AG20443 (cell line): ENCODE measurements at places on chromosomes 13 and 19.

DNA sequence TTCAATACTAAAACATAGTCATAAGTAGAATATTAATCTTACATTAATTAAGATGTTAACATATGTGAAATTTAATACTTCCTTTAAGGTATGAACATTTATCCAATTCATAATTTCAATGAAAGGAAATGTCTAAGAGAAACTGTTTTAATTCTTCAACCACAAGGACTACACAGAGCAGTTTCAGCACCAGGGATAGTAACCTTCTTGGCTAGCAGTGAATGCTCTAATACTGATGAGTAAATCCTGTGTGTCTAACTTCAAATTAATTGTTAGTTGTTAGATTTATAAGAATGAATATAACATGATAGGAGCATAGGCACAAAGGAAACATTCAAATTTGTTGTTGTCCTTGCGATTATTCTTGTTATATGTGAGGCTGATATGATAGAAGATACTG is 15.6 kb upstream of the NBEA start:
- DNase-seq = peak; percentile 16

DNA sequence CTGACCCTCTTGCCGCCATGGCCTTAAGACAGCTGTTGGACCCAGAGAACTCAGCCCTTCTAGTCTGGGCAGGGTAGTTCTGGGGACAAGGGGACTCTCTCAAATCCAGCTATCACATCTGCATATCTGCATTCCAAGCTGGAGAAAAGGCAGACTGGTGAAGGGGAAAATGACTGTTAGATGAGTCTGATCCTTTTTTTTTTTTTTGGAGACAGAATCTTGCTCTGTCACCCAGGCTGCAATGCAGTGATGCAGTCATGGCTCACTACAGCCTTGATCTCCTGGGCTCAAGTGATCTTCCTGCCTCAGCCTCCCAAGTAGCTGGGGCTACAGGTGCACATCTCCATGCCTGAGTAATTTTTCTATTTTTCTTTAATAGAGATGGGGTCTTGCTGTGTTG is 114.3 kb downstream of the SIPA1L3 start:
- no peak for DNase-seq

DNA sequence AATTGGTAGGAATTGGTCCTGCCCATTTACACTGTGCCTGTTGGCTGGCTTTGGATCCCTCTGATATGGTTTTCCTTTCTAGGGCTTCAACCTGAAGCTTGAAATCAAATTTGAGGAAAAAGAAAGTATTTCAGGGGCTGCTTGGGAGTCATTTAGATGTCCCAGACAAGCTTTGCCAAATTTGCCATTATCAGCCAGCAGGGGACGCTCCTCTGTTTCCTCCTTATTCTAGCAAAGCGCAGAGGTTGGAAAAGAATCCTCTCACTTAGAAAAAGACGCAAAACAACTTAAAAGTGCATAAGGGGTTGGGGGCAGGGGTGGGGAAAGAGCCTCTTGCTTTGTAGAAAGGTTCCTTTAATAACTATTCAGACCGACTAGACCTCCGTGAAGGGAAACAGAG is 1211.1 kb upstream of the PCDH20 start:
- DNase-seq = no peak

GRCh38 chr19:459724-460511 is 915 bp downstream of the SHC2 start:
- peak; percentile 67 for DNase-seq

- DNase-seq = no peak
Measured at GRCh38 chr19:746956-747355, 4.0 kb upstream of the MISP start.

DNA sequence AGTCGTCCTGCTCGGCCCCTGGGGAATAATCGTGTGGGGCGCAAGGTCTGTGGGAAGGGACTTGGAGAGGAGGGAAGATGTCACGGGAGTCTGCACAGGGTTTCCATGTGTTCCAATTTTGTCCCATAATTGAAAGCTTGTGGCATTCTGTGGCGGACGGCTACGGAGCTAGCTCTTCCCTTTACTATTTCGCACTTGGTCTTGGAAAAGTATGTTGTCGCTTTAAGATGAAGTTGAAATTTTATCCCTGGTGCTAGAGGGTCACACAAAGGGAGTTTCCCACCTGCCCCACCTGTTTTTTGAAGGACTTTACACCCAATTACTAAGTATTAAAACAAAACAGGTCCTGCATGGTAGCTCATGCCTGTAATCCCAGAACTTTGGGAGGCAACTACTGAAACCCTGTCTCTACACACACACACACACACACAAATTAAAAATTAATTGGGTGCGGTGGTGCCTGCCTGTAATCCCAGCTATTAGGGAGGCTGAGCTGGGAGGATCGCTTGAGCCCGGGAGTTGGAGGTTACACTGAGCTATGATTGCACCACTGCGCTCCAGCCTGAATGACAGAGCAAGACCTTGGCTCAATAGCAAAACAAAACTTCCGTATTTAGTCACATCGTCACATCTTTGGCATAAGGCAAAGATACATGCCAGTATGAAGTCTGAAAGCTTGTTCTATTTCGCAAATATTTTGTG is 967 bp upstream of the TPT1 start:
- DNase-seq = no peak

DNA sequence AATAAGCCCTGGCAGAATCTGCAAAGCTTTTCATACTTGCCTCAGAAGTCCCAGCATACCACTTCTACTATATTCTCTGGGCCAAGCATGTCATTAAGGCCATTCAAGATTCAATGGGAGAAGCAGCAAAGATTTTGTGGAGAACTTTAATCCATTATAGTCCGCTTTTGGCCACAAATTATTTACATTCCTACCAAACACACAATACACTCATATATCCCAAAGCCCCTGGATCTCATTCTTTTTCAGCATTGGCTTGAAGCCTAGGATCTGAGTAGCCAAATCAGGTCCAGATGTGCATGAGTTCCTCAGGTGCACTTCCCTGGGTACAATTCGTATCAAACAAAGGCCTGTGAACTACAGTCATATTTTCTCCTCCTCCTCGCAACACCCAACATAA is 203.4 kb downstream of the NDFIP2 start:
- no peak for DNase-seq

- peak; percentile 14 for DNase-seq
Measured at GRCh38 chr13:59790626-59791025, 373.1 kb downstream of the DIAPH3 start.

DNA sequence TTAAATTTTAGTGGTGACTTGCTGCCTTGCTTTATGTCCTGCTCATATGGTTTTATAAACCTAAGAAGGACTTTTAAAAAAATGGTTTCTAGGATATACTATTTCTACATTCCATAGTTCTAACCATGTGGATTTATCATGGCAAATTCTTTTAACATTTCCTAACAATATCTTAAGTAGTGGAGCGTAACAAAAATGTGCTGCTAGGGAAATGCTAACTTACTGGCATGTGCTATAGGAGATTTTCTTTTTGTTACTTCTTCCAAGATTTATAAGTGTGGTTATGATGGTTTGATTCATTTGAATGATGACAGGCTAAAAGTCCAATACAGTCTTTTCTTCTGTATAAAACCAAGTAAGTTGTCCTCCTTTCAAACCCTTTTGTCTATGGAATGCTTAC is 713.7 kb downstream of the SLITRK1 start:
- no peak for DNase-seq

DNA sequence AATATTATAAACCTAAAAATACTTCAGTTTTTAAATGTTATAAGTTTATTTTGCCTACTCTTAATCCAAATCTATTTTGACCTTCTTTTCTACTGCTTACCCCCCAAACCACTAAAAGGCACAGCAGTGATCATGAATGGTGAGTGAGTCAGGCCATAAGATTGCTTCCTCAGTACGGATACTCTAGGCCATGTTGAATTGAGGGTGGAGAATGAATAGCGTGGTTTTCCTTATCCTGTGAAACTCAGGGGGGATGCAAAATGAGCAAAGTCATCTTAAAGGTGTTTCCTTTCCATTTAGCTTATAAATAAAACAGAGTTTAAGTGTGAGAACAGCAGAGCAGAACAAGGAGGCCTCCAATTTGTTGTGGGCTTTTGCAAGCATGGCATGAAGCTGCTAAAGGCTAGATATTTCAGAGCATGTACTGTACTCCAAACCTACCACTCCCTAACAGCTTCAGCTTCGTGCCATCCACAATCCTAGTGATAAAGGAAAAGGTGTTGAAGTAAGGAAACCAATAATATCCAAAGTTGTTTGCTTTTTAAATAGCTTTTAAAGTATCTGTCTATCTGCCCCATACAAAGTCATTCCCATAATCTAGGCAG is 25.0 kb downstream of the SERPINE3 start:
- peak; percentile 20 for DNase-seq

DNA sequence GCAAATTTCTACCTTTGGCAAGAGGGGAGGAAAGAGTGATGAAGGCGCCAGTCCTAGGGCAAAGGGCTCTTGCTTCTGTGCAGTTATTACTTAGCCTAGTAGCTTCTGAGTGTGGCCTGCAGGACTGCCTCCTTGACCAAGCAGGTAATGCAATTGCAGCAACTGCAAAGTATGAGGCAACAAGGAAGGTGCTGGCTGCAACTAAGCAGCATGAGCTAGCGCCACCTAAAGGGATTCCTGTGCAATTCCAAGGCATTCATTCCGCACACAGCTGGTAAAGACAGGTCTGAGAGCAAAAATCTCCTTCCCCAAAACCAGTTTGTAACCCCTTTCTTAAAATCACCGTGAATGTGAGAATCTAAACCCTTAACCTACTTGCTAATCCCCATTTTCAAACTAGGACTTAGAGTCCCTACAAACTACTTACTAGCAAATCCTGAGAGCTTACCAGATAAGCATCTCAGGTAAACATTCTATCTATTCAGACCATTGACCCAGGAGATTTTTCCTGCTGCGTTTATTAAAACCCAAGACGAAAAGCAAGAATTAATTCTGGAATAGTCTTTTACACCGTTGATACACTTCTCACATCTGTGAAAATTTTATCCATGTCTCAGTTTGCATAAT is 62.9 kb downstream of the DCT start:
- peak; percentile 14 for DNase-seq

DNA sequence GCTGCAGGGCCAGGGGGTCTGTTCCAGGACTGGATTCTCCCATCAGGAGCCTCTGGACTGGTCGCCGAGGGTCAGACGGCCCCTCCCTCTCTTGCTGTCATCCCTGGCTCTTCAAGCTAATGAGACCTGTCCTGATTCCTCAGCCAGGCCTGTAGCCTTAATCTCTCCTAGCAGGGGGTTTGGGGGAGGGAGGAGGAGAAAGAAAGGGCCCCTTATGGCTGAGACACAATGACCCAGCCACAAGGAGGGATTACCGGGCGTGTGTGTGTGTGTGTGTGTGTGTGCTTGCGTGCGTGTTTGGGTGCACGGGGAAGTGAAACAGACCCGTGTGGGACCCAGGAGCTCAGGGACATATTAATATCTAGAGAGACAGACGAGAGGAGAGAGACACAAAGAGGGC is 1.9 kb upstream of the CRX start:
- no peak for DNase-seq

- no peak for DNase-seq
Measured at GRCh38 chr19:8316351-8317125, 4.6 kb downstream of the NDUFA7 start.
